ENCODE measurements at places on chromosomes 4 and X.

- H3K36me3 ChIP-seq: no peaks in the 10 kb centered on the region
- no peaks in the 10 kb centered on the region for H3K27me3 ChIP-seq
- no peaks in the 10 kb centered on the region for H3K4me1 ChIP-seq
- no peak overlapping the region for H3K27ac ChIP-seq
These were observed 113.2 kb upstream of the GIMD1 start for GRCh38 chr4:106481801-106482200.

- no peak for DNase-seq
- H3K4me1 ChIP-seq: no peaks in the 10 kb centered on the region
- H3K27ac ChIP-seq: no peak overlapping the region
- no peak overlapping the region for H3K4me3 ChIP-seq
- H3K36me3 ChIP-seq: no peaks in the 10 kb centered on the region
These were observed 15.8 kb upstream of the IL21 start for GRCh38 chr4:122636697-122637096.

GRCh38 chrX:15619053-15619755 lies 18.4 kb upstream of the ACE2 start:
- H3K36me3 ChIP-seq: no peaks in the 10 kb centered on the region
- no peak overlapping the region for H3K27ac ChIP-seq
- DNase-seq: peak; percentile 77
- no peak overlapping the region for H3K4me3 ChIP-seq
- H3K4me1 ChIP-seq: no peaks in the 10 kb centered on the region

DNA sequence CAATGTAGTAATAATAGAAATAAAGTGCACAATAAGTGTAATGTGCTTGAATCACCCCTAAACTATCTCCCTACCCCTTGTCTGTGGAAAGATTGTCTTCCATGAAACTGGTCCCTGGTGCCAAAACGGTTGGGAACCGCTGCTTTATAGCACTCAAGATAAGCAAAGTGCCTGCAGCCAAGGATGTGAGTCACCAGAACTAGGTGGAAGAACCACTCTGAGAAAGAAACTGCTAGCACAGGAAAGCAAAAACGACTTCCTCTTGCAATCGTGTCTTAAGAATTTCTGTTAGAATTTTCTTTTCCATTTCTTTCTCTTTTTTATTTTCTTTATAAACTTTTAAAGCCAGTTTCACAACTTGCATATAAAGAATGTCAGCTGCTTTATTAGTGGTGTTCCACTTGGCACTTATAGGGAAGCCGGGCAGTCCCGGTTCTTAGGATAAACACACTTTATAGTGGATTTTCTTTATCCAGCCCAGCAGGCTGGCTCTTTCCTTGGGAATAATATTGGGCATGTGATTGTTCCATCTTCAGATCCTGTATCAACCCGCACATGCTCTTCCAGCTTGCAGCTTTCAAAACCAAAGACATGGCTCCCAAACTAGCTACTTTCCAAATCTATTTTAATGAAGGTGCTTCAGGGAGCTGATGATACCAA lies 32.3 kb upstream of the CXCL8 start:
- peak; percentile 62 for DNase-seq
- peak overlapping the region; percentile 71 for H3K27ac ChIP-seq
- no peak overlapping the region for H3K4me3 ChIP-seq
- no peaks in the 10 kb centered on the region for H3K27me3 ChIP-seq
- no peaks in the 10 kb centered on the region for H3K36me3 ChIP-seq

- no peaks in the 10 kb centered on the region for H3K27me3 ChIP-seq
- H3K4me1 ChIP-seq: no peaks in the 10 kb centered on the region
- no peak overlapping the region for H3K4me3 ChIP-seq
- DNase-seq: no peak
- peaks cover 1% of the 10 kb centered on the region for H3K36me3 ChIP-seq
These were observed 81.6 kb downstream of the WDR19 start for GRCh38 chr4:39263895-39264294.

- H3K27ac ChIP-seq: no peak overlapping the region
- H3K4me1 ChIP-seq: peaks cover 2% of the 10 kb centered on the region
- DNase-seq: no peak
- peak overlapping the region; percentile 31 for H3K4me3 ChIP-seq
These were observed 107.4 kb upstream of the SLC4A4 start for GRCh38 chr4:71231129-71232055.

- DNase-seq: no peak
- H3K36me3 ChIP-seq: no peaks in the 10 kb centered on the region
- H3K27me3 ChIP-seq: no peaks in the 10 kb centered on the region
- H3K27ac ChIP-seq: no peak overlapping the region
- no peak overlapping the region for H3K4me3 ChIP-seq
These were observed 34.2 kb upstream of the PGM2 start for GRCh38 chr4:37792241-37792640.

- no peak for DNase-seq
- H3K4me1 ChIP-seq: no peaks in the 10 kb centered on the region
- peak overlapping the region; percentile 18 for H3K27ac ChIP-seq
- H3K4me3 ChIP-seq: no peak overlapping the region
These were observed 3.1 kb upstream of the TDO2 start for GRCh38 chr4:155900381-155900780.

DNA sequence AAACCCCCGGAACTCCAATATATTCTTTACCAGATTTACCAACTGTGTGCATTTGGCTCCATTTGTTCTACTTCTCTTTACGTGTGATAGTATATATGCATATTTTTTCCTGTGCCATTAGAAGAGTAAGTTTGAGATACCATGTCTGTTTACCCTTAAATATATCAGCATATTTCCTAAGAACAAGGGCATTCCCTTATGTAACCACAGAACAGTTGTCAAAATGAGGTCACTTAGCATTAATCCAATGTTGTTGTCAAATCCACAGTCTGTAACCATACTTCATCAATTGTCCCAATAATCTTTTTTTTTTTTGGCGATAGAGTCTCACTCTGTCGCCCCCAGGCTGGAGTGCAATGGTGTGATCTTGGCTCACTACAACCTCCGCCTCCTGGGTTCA lies 55.2 kb downstream of the TBC1D14 start:
- DNase-seq: no peak
- no peaks in the 10 kb centered on the region for H3K27me3 ChIP-seq
- no peaks in the 10 kb centered on the region for H3K4me1 ChIP-seq
- no peak overlapping the region for H3K27ac ChIP-seq
- no peak overlapping the region for H3K4me3 ChIP-seq
- H3K36me3 ChIP-seq: peaks cover 6% of the 10 kb centered on the region

DNA sequence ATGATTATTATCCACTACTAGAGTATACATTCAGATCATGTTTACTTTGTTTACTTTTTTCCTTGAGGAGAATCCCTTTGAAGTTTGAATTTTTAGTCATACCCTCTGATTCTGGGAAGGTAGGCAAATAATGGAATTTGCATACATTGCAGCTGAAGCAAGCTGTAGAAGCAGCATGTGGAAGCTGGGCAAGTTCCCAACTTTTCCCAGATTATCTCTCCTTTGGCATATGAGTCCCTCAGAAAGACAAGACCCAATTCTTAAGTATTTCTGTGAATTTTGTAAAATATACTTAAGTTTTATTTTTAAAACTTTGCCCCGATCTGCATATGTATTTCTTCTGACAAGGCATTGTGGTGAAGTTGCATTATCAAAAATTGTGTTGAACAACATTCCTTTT lies 94.9 kb downstream of the CNKSR2 start:
- no peak overlapping the region for H3K27ac ChIP-seq
- no peak overlapping the region for H3K4me3 ChIP-seq
- H3K27me3 ChIP-seq: no peaks in the 10 kb centered on the region
- no peak for DNase-seq

DNA sequence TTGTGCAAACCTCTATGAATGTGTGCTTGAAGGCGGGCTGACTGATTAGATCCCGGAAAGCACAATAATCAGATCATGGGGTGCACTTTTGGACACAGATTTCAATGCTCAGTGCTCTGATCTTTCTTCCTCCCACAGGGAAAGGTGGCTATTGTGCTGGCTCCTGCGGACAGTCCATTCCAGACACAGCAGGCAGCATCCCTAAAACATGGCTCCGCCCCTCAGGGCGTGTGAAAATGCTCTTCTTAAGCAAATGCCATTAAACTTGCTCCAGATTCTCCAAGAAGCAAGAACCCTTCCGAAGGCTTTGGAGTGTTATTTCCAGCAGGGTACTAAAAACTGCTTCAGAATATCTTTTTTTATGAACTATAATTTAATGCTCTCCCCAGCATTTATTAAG lies 100.0 kb downstream of the SLC2A9 start:
- H3K27ac ChIP-seq: no peak overlapping the region
- no peaks in the 10 kb centered on the region for H3K36me3 ChIP-seq
- DNase-seq: no peak
- H3K4me3 ChIP-seq: no peak overlapping the region

GRCh38 chr4:31194823-31195222 lies 474.7 kb downstream of the PCDH7 start:
- peaks cover 1% of the 10 kb centered on the region for H3K36me3 ChIP-seq
- H3K4me1 ChIP-seq: no peaks in the 10 kb centered on the region
- no peak for DNase-seq
- H3K4me3 ChIP-seq: no peak overlapping the region
- no peak overlapping the region for H3K27ac ChIP-seq

DNA sequence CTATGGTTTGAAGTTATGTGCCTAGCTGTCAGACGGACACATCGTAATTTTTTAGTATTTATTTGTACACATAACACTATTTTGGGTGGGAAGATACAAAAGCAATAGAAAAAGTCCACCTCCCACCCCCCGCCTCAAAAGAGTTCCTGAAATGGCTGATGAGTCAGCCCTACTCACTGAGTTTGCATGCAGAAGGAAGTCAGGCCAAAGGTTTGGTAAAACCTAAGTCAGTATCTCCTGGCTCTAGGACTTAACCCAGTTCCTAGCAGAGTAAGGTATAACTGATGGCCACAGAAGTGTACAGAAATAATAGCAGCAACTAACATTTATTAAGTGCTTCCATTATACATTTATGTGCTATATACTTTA lies 2.9 kb upstream of the KLHL2 start:
- DNase-seq: no peak
- H3K4me3 ChIP-seq: no peak overlapping the region
- no peak overlapping the region for H3K27ac ChIP-seq
- H3K36me3 ChIP-seq: no peaks in the 10 kb centered on the region
- H3K27me3 ChIP-seq: no peaks in the 10 kb centered on the region

- H3K4me1 ChIP-seq: no peaks in the 10 kb centered on the region
- H3K36me3 ChIP-seq: no peaks in the 10 kb centered on the region
- no peak for DNase-seq
- no peak overlapping the region for H3K4me3 ChIP-seq
- no peak overlapping the region for H3K27ac ChIP-seq
These were observed 324.7 kb downstream of the LDB2 start for GRCh38 chr4:16573739-16574138.

DNA sequence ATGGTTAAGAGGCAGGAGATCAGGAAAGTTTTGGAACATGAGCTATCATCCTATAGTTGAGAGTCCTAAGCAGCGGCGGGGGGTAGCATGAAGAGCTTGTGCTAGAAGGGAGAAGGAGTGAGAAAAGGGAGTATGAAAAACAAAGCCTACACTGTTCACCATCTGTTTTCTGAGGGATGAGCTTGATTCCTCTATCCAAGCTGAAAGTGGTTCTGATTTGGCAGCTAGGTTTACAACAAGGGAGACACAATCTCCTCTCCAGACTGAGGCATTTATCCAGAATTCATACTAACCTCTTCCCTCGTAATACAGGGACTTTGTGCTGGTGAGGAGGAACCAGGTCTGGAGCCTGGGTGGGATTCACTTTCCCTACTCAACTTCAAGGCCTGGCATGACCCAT lies 23.5 kb downstream of the TSC22D3 start:
- no peaks in the 10 kb centered on the region for H3K36me3 ChIP-seq
- H3K4me3 ChIP-seq: no peak overlapping the region
- H3K4me1 ChIP-seq: peaks cover 2% of the 10 kb centered on the region
- H3K27me3 ChIP-seq: no peaks in the 10 kb centered on the region
- no peak for DNase-seq
- no peak overlapping the region for H3K27ac ChIP-seq

DNA sequence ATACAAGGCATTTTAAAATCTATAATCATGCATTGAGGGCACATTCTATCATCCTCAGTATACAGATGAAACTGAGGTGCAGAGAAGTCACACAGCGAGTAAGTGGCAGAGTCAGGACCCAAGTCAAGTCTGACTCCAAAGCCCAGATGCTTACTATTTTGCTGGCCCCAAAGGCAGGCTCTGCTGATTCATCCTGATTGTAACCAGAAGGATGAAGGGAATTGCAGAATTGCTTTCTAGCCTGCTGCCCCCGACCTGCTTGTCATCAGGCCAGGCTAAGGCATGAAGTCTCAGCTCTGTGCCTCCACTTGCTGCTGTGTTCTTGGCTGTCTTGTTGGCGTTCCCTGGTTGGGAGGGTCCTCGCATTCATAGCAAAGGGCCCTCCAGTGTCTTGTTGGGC lies 62.7 kb downstream of the SLC9A6 start:
- H3K36me3 ChIP-seq: peaks cover 2% of the 10 kb centered on the region
- H3K4me3 ChIP-seq: no peak overlapping the region

DNA sequence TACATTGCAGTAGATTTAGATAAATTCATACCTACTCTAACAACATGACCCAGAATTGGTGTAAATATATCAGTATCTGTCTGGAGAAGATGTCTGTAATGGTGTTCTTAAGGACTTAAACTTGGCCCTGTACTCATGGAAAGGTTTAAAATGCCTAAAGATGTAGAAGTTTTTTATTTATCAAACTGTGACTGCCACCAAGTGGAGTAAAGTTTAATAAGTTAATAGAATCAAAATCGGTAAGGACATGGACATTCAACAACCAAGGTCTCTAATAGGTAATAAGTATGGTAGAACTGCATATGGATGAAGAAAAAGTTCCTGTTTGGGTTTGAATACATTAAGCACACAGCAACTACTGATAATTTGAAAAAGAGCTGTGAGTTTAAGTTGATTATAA lies 474.0 kb upstream of the NDST3 start:
- no peaks in the 10 kb centered on the region for H3K4me1 ChIP-seq
- no peaks in the 10 kb centered on the region for H3K36me3 ChIP-seq
- H3K4me3 ChIP-seq: no peak overlapping the region
- no peak for DNase-seq

DNA sequence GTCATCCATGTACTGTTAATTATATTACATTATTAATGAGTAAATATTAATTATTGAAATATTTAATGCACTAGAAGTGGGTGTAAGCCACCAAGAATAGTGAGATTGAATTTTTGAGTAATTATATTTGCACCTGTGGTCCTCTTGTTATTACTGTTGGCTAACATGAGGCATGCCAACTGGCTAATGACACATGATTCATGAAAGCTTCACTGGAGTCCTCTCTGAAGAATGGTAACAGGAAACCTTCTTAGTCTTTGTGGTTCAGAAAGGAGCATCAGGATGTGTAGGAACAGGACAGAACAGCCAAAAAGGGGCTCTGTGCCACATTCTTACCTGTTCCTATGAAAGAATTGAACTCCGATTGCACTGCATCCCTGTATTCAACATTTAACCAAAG lies 65.2 kb downstream of the SLC4A4 start:
- H3K4me1 ChIP-seq: no peaks in the 10 kb centered on the region
- H3K4me3 ChIP-seq: no peak overlapping the region
- H3K27ac ChIP-seq: no peak overlapping the region
- no peaks in the 10 kb centered on the region for H3K27me3 ChIP-seq
- DNase-seq: no peak

DNA sequence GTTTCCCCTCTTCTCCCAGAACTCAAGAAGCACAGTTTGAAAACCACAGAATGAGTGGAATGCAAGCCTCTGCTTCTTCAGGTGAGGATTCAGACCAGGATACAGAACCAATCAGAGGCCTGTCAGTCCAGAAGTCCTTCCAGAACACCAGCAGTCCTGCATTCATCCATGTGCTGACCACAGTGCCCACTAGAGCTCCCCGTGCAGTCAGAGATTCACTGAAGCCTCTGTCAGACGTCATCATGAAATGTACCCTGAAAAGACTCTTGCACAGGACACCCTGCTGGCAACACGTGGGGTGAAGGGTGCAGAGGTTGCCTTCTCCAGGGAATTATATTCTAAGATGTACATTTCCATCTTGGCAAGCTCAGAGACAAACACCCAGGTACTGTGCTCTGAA lies 75.9 kb upstream of the LSM6 start:
- peaks cover 3% of the 10 kb centered on the region for H3K4me1 ChIP-seq
- DNase-seq: no peak
- H3K4me3 ChIP-seq: no peak overlapping the region
- H3K27ac ChIP-seq: no peak overlapping the region
- H3K27me3 ChIP-seq: no peaks in the 10 kb centered on the region
